ENCODE measurements at places on chromosomes 4 and X.

DNA sequence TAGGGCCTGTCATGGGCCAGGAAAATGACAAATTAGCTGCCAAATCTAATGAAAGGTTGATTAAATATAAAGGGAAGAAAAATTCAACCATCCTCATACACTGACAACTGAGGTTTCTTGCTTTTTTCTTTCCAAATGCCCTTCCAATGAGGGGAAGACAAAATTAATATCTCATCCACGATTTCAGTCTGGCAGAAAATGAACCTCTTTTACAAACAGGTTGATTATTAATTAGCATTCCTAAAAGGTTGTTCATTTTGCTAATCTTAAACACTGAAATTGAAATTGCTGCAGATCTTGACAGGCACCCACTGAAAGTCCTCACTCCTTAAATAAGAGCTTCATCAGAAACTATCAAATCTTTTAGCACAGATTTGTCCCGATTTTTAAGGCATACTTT lies 45.5 kb downstream of the NPFFR2 start:
- no peak for DNase-seq

- DNase-seq = no peak
These were observed 70.4 kb upstream of the ELOVL6 start for GRCh38 chr4:110268790-110269189.

- DNase-seq = no peak
These were observed 317.8 kb upstream of the GALNT7 start for GRCh38 chr4:172850838-172851237.

DNA sequence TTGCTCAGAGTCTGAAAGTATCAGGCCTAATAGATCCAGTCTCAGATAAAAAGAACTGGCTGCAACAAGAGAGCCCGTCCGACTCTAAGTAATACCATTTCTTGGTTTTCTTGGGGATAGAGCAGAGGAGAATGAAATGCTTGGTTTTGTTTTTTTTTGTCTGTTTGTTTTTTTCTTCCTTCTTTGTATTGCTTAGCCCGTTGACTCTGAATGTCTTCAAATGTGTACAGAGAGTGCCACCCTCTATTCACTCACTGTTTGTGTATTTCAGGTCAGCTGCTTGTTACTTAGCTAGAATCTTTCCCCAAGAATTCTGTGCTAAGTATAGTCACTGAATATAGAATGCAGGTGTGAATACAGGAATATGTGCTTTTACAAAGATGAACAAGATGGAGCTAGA lies 5.7 kb upstream of the TMEM156 start:
- DNase-seq = no peak

- no peak for DNase-seq
These were observed 40.1 kb downstream of the OFD1 start for GRCh38 chrX:13774696-13775095.
